ENCODE measurements at places on chromosomes 3 and 15. TPM values are rescaled to one million over a fixed set of nuclear protein-coding genes. Genes with fewer than 3 reads are reported as not detected.

GOLGA8T gene
- polyA plus RNA-seq: 0.75 TPM

FBXW12 gene
- polyA plus RNA-seq: 0.33 TPM

LRRC34 gene
- 10.3 TPM for polyA plus RNA-seq

CFAP20DC gene
- 4.2 TPM for polyA plus RNA-seq

PRR23A gene
- polyA plus RNA-seq: not detected

CLDN16 gene
- 51.8 TPM for polyA plus RNA-seq

SNX4 gene
- polyA plus RNA-seq: 75.9 TPM

ENTPD3 gene
- polyA plus RNA-seq: 1.9 TPM

C3orf70 gene
- polyA plus RNA-seq: 8.2 TPM

DNA sequence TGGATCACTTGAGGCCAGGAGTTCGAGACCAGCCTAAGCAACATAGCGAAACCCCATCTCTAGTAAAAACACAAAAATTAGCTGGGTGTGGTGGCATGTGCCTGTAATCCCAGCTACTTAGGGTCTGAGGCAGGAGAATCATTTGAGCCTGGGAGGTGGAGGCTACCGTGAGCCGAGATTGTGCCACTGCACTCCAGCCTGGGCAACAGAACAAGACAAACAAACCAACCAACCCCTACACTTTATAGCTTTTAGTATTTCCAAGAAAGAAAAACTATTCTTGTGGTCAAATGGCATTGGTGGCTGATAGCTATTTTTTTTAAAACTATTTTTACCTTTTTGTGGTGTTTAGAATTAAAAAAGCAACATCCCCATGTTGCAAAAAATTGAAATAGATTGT, 7.2 kb downstream of the TMEM45A start:
- DNase-seq: no peak

GRCh38 chr15:49168016-49168415, 2.0 kb upstream of the GALK2 start:
- DNase-seq: no peak

DNA sequence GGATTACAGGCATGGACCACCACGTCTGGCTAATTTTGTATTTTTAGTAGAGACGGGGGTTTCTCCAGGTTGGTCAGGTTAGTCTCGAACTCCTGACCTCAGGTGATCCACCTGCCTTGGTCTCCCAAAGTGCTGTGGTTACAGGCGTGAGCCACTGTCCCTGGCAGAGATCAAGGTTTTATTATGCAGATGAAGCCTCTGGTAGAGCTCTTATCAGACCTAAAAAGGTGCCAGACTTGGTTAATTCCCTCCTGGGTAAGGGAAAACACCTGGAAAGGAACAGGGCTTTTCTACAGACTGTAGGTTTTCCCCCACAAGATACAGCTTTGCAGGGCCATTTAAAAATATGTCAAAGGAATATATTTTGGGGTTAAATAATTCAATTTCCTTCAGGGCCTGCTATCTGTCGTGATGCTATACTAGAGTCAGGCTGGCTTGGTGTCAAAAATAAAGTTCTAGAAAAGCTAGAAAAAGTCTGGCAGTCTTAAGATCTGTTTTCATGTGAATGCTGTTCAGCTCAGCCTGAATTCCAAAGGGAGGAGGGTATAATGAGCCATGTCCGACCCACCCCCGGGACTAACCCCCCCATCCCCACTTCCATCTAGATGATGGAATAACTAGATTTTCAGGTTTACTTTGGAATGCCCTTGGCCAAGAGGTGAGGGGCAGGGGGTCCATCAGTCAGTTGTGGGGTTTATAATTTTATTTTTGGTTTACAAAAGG, 1.9 kb upstream of the BLOC1S6 start:
- peak; percentile 10 for DNase-seq

GRCh38 chr3:171430530-171430929, 29.7 kb downstream of the TNIK start:
- DNase-seq: no peak

DNA sequence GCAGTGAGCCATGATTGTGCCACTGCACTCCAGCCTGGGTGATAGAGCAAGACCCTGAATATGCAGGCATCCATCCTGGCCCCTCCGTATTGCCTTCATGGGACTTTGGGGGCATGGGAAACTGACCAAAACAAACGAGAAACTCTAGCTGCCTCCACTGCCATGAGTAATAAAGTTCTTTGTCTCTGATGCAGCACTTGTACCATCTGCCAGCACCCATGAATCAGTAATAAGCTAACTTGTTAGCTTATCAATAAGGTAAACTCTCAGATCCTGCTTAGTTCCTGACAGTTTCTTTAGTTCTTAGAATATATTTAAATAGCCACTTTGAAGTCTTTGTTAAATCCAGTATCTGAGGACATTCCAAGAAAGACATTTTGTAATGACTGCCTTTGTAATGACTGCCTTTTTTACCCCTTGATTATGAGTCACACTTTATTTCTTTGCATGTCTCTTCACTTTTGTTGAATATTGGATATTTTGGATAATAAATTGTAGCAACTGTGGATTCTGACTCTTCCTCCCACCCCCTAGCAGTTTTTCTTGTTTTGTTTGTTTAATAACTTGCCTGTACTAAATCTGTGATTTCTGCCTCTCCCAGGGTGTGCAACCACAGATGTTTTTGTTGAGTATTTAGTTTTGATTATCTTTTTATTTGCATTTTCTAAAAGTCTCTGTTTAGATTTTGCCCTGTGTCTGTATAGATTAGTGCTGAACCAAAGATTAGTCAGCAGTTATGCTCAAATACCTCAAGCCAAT, 136.9 kb downstream of the HCN4 start:
- no peak for DNase-seq

GRCh38 chr3:94374439-94375161, 311.7 kb downstream of the NSUN3 start:
- DNase-seq: no peak

DNA sequence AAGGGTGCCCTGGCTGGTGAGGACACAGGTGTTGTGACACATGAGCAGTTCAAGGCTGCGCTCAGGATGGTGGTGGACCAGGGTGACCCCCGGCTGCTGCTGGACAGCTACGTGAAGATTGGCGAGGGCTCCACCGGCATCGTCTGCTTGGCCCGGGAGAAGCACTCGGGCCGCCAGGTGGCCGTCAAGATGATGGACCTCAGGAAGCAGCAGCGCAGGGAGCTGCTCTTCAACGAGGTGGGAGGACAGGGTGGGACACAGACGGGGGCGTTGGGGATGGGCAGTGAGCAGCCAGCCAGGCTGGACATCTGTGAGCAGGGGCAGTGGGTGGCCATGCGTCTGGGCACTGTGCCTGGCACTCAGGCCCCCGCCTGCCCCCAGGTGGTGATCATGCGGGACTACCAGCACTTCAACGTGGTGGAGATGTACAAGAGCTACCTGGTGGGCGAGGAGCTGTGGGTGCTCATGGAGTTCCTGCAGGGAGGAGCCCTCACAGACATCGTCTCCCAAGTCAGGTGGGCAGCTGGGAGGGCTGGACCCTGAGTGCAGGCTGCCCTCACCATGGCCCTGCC, 10.3 kb downstream of the ANKRD63 start:
- no peak for DNase-seq

DNA sequence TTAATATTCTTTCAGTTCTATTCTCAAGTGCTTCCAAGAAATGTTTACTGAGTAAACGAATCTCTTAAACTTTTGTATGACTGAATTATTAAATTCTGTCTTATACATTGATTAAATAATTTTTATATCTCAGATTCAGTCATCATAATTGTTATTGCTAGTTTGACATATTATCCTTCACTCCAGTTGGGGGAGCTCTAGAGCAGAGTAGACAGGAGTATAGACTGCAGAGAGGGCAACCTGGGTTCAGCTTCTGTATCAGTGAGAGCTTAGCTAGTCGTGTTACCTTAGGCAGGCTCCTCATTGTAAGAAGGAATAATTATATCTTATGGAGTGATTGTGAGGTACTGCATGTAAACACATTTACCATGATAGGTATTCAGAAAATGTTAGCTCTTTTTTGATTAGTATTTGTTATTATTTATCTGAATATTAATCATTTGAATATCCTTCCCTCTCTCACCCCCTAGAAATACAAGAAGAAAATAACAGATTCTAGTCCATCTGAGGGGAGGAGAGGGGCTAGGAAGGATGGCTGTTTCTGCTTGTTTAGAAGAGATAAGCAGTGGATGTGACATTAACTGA, 31.0 kb upstream of the ZCWPW2 start:
- DNase-seq: no peak

DNA sequence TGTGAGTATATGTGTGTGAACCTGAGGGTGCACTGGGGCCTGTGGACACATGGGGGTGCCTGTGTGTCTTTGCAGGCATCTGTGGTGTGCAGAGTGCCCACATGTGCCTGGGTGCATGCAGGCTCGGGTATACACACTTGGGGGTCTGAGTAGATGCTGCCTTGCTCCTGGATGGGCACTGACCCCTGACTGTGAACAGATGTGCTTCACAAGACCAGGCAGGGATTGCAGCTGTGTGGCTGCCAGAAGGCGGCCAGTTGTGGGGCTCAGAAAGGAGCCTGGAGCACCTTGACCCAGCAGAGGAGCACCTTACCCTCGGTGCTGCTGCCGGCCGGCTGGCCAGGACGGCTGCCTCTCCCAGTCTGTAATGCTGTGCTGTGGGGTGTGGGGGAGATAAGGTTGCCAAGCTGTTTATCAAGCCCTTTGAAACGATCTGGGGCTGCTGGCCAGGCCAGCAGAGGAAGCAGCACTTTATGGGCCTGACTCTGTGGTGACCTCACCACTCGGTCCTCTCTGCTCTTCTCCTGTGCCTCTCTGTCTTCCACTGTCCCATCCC, 55.5 kb upstream of the MRPS22 start:
- DNase-seq: no peak

DNA sequence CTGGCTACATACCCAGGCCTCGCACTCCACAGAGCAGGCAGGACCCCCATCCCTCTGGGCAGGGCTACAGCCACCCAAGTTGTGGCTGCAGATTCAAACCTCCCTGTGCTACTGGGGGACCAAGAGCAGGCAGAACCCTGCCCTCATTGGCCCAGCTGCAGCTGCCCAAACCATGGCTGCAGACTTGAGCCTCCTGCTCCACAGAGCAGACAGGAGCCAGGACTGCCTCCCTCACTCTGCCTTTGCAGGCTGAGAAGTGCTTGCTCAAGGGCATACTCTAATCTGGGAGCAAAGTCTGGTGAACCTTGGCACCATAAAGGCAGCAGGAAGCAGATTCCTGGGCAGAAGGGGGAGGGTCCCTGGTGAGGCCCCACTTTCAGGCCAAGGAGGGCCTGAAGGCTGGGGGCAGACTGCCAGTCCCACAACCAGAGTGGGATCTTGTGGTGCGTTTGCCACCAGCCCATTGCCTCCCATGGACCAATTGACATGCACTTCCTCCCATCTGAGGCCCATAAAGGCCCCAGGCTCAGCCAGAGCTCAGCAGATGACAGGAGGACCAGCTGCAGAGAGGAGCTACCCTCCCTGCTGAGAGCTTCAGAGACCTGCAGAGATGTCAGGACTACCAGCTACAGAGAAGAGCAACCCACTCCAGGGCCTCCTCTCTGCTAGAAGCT, 64.2 kb upstream of the EPHA6 start:
- no peak for DNase-seq

DNA sequence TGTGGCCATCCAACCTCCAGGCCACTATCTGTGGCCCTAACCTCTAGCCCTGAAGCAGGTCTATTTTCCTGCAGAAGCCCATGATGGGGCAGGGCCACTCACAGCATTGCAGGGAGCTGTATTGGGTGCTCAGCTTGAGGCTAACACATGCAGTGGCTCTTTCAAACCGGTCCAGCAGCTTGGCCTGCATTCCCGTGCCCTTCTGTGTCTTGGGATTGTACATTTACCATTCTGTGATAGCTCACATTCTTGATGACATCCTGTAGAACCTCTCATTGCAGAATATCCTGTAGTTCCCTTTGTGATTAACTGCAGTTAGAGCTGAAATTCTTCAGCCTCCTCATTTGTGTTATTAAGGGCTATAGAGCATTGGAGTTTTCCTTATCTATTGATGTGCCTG, 60.8 kb upstream of the ANKRD34C start:
- no peak for DNase-seq

GRCh38 chr15:60389261-60390077, 8.3 kb downstream of the ANXA2 start:
- DNase-seq: no peak

DNA sequence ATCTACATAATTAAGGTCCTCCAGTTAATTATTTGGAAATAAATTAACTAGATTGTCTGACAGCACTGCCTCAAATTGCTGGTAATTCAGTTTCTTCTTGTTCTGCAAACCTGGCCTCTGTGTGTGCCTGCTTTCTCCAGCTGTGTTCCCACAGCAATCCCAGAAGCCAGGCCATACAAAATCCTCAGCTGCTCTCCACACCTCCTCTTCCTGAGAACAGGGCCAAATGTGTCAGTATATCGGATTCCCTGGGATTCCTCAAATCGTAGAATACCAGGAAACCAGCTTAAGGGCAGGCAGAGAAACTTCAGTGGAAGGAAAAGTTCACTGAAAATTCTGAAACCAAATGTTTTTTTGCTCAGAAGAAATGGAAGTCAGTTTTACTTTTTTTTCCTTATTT, 261.4 kb downstream of the ZMAT3 start:
- no peak for DNase-seq

DNA sequence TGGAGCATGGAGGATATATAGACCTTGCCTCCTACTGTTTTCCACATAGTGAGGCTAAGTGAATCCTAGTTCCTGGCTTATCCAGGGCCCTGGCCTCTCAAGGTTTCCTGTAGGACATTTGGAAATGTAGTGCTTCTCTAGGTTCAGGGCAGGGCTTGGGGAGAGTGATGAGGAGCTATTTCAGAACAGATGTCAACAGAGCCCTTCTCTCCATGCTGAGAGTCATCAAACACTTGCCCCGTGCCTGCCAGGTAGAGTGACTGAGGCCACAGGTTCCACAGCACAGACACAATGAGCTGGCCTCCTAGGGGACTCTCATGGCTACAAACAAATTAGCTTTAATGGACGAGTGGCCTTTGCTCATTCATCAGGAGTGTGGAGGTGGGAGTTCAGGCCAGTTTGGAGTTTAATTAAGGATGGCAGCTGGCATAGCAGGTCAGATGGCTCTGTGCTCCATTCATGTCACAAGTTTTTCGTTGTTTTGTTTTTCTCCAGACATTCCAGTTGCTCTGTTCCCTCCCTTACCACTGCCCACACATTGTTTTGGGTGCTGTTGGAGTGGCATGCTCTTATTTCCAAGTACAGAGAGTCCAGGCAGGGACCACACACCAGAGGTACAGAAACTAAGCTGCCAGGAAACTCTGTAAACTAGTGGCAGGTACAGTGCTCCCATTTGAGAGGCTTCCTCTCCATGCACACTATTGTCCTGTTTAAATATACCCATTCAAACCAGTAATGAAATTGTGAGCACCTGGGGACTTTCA, 189.8 kb downstream of the RYR3 start:
- DNase-seq: peak; percentile 18
